ENCODE measurements at places on chromosomes 11 and 22. TPM values are rescaled to one million over a fixed set of nuclear protein-coding genes. Genes with fewer than 3 reads are reported as not detected.

GRCh38 chr22:24146791-24147353 is 34.4 kb upstream of the SUSD2 start:
- H3K4me3 ChIP-seq = no peak overlapping the region
- no peak for DNase-seq
- H3K36me3 ChIP-seq = no peaks in the 10 kb centered on the region
- H3K4me1 ChIP-seq = peaks cover 66% of the 10 kb centered on the region
- no peaks in the 10 kb centered on the region for H3K27me3 ChIP-seq
- no peak overlapping the region for H3K27ac ChIP-seq

EXPH5 gene
- 2.6 TPM for total RNA-seq

DNA sequence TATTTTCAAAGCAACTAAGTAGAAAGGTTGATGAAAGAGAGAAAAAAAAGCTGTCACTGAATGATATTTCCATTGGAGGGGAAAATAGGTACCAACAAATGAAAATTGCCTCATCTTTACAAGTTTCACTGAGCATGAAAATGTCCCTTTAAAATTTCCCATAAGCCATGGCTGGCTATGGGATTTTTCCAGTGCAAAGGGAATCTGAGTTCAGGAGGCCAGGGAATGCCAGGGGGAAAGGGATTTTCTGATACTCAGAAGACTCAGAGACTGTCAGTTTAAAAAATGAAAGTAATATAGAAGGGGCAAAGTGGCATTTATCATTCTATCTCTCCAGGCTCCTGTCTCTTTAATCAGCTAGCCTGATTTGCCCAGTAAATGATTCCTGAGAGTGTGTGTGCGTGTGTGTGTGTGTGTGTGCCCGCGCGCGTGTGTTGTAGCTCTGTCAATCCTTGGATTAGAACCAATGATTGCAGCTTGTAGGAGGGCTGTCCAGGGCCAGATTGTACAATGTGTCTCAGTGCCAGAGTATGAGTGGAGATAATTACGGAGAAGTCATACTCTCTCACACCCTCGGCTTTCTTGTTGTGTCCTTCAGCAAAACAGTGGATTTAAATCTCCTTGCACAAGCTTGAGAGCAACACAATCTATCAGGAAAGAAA is at the start of gene NTM:
TSS of gene NTM (plus strand) at position 526 of the 662 bp plus-strand sequence.
- no peaks in the 10 kb centered on the region for H3K4me1 ChIP-seq
- DNase-seq = no peak
- no peak within 1 kb of the TSS for H3K27ac ChIP-seq
- no peak within 1 kb of the TSS for H3K4me3 ChIP-seq

DNA sequence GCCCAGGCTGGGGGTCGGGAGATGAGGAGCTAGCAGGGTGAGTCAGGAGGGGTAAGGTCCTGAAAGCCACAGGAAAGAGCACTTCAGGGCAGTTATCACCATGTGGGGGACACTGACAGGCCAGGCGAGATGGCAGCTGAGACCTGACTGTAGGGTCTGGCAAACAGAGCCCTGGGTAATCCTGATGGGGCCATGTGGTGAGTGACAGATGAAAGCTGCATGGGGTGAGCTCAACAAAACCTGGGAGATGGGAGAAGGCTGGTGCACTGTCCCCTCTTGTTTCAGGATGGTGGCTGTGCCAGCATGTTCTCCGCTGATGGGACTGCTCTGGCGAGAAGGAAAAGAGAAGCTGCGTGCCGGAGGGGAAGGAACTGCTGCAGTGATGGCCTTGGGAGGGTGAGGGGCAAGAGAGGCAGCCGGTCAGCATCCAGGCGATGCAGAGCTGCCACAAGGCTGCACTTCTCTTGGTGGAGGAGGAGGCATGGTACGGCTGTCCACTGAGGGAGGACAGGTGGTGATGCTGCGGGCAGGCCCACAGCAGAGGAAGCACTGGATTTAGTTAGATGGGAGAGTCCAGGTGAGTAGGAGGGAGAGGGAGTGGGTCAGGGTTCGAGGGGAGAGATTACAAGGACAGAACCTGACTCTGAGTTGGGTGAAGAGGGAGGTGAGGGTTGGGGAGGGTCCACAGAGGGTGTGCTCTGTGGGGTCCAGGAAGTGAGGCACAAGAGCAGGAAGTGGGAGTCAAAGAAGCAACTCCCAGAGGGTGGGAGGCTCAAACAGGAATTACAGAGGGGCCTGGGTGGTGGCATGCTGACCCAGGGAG is 3.8 kb downstream of the TOP3B start:
- no peak overlapping the region for H3K27ac ChIP-seq
- DNase-seq = no peak
- peaks cover 12% of the 10 kb centered on the region for H3K36me3 ChIP-seq
- peaks cover 17% of the 10 kb centered on the region for H3K4me1 ChIP-seq
- no peaks in the 10 kb centered on the region for H3K27me3 ChIP-seq

GRCh38 chr11:35563484-35564244 is 38.2 kb upstream of the PAMR1 start:
- no peak overlapping the region for H3K4me3 ChIP-seq
- H3K27ac ChIP-seq = no peak overlapping the region
- no peaks in the 10 kb centered on the region for H3K36me3 ChIP-seq

DNA sequence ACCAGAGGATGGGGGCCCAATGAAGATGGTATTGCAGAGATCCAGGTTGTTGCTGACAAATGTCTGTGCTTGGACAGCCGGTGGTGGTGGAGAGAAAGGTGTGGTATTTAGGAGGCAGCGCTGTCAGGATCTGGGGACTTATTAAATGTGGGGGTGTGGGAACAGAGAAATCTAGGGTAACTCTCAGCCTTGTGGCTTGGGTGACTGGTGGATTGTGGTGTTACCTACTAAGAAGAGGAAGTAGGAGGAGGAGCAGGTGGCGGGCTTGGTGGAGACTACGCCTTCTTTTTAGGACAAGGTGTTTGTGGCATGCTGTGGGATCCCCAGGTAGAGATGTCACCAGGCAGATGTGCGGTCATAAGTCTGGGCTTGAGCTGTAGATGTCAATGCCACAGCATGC is 144.0 kb downstream of the GRIK4 start:
- no peak overlapping the region for H3K4me3 ChIP-seq
- H3K27ac ChIP-seq = no peak overlapping the region

SPTBN2 gene
- total RNA-seq = not detected

HBG2 gene
- total RNA-seq = not detected
